ENCODE measurements at places on chromosomes 11 and 22.
A peak's percentile ranks its signal among the peaks of the same experiment; 100 is the strongest.

GRCh38 chr11:30426781-30427180, 103.9 kb downstream of the ARL14EP start:
- DNase-seq = no peak

- DNase-seq = no peak
Measured at GRCh38 chr11:87572881-87573280, 535.1 kb downstream of the TMEM135 start.

DNA sequence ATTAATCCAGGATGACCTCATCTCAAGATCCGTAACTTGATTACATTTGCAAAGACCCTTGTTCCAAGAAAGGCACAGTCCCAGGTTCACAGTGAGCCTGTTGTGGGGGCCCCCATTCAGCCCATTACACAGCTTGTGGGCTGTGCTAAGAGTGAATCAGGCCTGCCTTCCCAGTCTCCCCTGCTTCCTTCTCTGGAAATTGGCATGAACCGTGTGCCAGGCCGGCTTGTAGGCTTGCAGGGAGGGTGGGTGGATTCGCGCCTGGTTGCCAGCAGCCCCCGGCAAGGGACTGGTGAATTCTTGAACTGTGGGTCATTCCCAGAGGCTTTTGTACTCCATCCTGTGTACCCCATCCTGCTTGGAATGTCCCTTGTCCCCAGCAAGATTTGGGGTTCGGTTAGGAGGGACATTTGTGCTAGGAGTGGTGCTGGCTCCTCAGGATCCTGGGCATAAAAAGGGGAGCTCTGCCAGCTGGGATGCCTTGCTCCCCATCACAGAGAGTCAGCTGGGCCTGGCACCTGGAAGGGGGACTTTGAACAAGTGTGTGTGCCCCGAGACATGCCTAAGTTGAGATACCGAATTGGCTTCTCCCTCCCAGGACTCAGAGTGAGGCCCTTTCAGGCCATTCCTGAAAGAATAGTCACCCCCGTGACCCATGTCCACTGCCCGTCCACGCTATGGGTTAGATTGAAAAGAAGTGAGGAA, 818.2 kb downstream of the BRD1 start:
- DNase-seq = no peak

GRCh38 chr22:22431271-22432220, 77.0 kb downstream of the ZNF280B start:
- DNase-seq = peak; percentile 88

DNA sequence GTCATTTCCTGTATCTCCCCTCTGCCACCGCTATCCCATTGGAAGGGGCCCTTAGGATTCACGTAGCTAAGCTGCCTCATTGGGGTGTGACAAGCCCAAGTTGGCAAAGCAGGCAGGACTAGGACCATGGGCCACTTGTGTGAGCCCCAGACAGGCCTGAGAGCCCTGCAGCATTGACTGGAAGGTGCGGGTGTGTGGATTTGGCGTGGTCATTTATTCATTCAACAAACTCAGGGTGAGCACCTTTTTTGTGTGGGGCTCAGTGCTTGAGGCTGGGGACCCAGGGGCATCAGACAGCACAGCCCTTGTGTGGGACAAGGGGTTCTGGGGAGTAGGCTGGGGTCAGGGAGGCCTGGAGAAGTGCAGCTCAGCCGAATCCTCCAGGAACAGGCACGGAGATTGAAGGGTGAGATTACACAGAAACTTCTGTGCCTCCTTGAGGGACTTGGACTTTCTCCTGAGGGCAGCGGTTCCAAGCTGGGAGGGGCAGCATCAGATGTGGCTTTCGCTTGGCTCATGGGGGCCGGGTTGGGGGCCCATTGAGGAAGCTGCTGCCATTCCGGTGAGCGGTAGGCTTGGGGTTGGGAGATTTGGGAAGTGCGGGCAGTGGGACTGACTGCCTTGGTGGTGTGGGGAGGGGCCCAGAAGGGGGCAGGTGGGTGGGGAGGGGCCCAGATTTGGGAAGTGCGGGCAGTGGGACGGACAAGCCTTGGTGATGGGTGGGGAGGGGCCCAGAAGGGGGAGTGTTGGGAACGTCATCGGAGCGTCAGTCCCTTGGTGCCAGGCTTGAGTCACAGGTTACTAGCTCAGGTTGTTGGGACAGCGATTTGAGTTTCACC, 11.9 kb downstream of the MGAT3 start:
- DNase-seq = no peak

- no peak for DNase-seq
Measured at GRCh38 chr11:82733444-82734119, at the start of gene FAM181B. Gene FAM181B, minus strand, starts transcription at chr11:82733864. Its CDS starts 135 bp downstream, at chr11:82733729.

DNA sequence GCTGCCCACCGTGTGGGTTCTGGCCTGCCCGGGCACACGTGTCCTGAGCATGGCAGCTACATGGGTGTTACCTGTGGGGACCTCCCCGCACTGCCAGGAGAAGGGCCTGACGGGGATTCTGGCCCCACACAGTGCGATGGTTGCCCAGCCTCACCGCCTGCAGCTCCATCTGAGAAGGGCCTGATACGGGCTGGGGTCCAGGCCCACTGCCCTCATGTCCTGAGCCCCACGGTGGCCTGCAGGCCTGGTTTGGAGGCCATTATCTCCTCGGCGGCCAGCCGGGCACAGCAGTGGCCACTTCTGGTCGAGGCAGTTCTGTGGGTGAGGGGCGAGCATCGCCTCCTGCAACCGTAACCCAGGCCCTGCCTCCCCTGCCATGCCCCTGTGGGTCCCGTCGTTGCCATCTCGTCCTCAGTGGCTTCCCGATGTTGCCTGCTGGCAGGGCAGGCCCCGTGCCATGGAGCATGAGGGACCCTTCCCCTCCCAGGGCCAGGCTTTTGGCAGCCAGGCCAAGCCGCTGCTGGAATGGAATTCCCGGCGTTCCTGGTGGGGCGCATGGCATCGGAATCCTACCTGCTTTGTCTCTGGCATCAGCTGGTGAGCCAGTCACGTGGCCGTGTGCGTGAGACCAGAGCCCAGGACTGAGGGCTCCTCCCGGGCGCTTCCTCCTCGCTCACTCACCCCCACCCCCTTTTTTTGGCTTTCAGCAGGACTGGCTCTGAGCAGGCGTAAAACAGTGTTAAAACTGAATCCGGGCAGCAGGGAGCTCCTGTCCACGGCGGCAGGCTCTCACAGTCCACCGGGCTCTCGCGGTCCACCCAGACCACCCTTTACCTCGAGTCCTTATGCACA, 71.9 kb upstream of the PPARA start:
- DNase-seq = no peak

- no peak for DNase-seq
Measured at GRCh38 chr11:78689585-78690153, 115.0 kb upstream of the NARS2 start.

- peak; percentile 29 for DNase-seq
Measured at GRCh38 chr11:30586251-30587144, at the start of gene MPPED2. Gene MPPED2, minus strand, starts transcription at chr11:30586353. Its CDS starts 5,980 bp downstream, at chr11:30580373.

- DNase-seq = no peak
Measured at GRCh38 chr22:46612904-46613605, 7.1 kb upstream of the GRAMD4 start.

Data from COLO829 (cell line).